ENCODE measurements at places on chromosomes 6 and 20. TPM values are rescaled to one million over a fixed set of nuclear protein-coding genes. Genes with fewer than 3 reads are reported as not detected.
A peak's percentile ranks its signal among the peaks of the same experiment; 100 is the strongest.

GRCh38 chr6:35919827-35920751 lies 809 bp downstream of the SRPK1 start:
- DNase-seq = peak; percentile 23

- no peak for DNase-seq
Measured at GRCh38 chr20:8117636-8118035, 14.4 kb upstream of the PLCB1 start.

- peak; percentile 53 for DNase-seq
Measured at GRCh38 chr6:43268355-43268700, 25.0 kb downstream of the TTBK1 start.

HMGN4 gene
- 29.4 TPM for total RNA-seq

DNA sequence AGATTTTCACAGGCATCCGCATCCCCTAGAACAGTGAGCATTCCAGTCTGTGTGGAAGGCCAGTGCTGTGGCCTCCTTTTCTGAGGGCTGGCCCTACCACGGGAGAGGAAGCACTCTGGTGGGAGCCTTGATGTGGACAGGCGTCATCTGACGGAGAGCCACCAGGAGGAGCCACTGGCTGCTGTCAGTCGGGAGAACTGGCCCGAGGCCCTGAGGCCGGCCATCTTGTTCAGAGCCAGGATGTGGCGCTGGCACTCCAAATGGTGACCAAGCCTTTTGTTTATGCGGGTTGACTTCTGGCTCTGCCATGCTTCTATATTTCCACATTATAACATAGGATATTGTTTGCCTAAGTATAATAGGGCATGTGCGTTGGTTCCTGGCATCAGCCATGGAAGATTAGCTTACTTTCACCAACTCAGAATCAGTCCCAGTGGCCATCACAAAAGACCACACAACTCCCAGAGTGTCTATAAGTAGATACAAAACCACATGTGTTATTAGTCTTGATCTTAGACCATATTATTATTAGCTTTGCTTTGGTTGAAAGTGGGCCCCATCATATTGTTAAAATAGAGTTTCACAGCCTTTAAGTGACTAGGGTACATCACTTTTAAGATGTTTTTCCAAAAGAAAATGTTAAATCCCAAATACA lies 273.9 kb upstream of the TAB2 start:
- no peak for DNase-seq

- DNase-seq = peak; percentile 63
Measured at GRCh38 chr6:131368198-131368911, 204.7 kb upstream of the ARG1 start.

DNA sequence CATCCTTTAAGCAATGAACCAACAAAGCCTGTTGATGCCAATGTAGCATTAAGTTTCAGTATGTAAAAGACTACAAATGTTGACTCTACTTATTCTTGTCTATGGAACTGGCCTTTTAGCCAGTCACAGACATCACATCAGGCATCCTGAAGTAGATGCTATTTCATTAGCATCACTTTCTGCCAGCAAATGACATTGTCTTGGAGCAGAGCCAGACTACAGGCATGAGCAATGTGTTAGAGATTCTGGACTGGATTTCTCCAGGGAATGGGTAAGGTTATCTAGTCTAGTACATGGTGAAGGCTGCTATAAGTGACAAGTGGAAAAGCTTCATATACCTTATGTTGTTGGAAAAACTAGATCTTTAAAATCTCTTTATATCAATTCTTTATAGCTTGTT lies 142.9 kb downstream of the ADGRB3 start:
- DNase-seq = peak; percentile 25

CAGE1 gene
- not detected for total RNA-seq

GRCh38 chr6:14092838-14093789 lies 24.5 kb upstream of the CD83 start:
- no peak for DNase-seq

DNA sequence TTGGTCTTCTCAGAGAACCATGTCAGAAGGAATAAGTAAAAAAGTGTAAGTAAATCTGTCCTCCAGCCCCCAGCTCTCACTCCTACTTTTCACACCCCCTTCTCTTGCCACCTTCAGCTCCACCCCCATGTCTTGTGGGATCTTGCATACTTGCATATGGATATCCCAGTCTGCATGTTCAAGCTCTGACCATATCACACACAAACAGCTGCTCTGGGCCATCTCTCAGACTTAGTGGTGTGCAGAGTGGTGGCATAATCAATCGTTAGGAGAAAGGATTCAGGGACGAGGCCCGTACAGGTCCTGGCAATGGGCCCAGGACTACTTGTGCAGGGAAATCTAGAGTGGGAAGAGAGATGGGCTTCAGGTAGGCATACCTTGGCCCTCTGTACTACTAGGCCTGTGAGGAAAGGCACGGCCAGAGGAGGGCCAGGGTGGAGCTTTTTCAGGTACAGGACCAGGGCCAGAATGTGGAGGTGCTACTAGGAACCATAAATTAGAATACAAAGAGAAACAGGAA lies 112.0 kb upstream of the SGK1 start:
- no peak for DNase-seq

DNA sequence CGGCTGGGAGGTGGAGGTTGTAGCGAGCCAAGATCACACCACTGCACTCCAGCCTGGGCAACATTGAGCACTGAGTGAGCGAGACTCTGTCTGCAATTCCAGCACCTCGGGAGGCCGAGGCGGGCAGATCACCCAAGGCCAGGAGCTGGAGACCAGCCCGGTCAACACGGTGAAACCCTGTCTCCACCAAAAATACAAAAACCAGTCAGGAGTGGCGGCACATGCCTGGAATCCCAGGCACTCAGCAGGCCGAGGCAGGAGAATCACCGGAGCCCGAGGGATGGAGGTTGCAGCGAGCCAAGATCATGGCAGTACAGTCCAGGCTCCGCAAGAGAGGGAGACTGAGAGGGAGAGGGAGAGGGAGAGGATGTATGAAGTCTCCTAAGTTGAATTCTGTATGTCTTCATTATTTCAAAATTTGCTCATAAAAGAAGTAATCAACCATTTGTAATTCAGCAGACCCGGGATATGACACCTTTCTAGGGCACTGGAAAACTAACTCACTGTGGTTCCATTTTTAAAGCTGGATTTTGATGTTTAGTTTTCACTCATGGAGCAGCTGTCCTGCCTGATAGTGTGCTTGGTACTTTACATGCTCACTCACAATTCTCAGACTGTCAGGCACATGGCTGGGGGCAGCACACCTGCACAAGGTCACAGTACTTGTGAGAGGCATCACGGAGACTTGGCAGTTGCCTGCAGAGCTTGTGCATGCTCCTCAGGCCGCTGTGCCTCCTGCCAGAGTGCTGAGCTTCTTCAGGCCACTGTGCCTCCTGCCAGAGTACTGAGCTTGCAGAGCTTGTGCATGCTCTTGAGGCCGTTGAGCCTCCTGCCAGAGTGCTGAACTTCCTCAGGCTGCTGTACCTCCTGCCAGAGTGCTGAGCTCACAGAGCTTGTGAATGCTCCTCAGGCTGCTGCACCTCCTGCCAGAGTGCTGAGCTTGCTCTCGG lies 106.2 kb downstream of the ERMARD start:
- DNase-seq = no peak

C6orf118 gene
- not detected for total RNA-seq

SLC4A11 gene
- 0.68 TPM for total RNA-seq

DNA sequence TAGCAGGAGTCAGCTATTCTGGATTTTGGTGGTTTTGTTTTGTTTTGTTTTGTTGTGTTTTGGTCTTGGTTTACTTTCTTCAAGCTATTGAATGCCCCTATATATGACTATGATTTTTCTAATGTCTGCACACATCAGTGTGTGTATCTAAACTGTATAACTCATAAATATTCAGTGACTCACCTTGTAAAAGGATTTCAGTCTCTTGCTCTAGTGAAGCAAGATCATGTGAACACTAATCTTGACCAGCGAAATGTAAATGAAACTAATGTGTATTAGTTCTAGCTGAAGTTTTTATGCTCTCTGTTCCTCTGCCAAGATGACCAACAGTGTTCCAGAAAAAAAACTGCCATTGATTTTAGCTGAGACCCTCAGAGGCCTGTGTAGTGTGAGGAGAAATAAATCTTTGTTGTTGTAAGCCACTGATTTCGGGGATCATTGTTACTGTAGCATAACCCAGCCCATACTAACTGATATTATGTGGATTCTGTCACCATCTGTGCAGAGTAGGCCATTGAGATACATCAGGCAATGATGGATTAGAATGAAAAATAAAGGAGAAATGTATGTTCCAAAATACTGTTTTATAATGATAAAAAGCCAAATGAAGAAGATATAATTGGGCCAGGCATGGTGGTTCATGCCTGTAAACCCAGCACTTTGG lies 11.5 kb upstream of the BTBD9 start:
- DNase-seq = no peak

SLC17A3 gene
- total RNA-seq = not detected

DNA sequence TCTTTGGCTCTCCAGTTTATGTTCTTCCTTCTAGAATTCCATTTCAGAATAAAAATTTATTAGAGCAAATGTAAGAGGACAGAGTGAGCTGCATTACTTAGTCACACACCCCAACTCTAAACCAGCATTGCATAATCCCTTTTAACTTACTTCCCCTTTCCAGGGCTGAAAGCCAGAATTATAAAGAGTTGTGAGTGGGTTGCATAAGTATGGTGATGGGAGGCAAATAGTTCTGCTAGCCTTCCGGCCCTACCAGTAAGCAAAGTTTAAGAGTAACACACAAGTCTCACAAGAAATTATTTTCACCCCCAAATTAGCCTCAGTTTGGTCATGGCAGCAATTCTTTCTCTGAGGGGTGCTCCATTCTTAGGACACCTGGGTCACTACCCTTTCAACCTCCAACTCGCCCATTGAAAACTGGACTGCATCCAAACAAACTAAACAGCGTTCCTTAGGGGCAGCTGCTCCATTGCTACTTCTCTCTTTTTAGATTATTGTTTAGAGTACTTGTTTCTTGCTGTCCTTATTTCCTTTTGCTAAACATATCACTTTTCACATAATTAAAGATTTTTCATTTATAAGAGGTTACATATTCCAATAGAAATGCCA lies 1.6 kb downstream of the KIAA0408 start:
- DNase-seq = no peak

- DNase-seq = peak; percentile 49
Measured at GRCh38 chr20:38255393-38255792, 5.1 kb downstream of the KIAA1755 start.

GRCh38 chr6:137217801-137218472 lies 1.2 kb downstream of the IFNGR1 start:
- DNase-seq = peak; percentile 39

LRFN2 gene
- total RNA-seq = not detected

DNA sequence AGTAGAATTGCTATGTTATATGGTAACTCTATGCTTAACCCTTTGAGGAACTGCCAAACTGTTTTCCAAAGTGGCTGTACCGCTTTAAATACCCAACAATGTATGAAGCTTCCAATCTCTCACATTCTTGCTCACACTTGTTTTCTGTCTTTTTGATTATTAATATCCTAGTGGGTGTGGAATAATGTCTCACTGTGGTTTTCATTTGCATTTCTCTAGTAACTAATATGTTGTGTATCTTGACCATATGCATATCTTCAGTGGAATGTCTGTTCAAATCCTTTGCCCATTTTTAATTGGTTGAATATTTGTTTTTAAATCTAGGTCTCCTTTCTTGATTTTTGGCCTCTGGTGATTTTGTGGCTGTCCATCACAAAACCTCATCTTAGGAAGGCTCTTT lies 177.8 kb upstream of the PLCB4 start:
- DNase-seq = no peak

DNA sequence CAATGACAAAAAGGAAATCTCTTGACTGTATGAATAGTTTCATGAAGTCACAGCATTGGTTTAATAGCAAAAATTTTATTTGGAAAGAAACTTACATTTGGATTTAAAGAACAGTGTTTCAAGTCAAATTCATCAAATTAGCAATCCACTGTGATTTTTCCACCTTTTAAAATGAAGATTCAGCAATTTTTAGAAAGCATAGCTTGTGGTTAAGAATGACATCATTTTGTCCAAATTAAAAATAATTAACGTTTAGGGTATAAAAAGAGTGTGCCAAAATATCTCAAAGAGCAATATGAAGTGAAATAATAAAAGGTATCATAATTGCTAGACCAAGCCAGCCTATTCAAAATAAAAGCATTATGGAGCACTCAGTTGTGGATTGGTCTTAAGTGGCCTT lies 114.6 kb downstream of the PAX1 start:
- no peak for DNase-seq

DNA sequence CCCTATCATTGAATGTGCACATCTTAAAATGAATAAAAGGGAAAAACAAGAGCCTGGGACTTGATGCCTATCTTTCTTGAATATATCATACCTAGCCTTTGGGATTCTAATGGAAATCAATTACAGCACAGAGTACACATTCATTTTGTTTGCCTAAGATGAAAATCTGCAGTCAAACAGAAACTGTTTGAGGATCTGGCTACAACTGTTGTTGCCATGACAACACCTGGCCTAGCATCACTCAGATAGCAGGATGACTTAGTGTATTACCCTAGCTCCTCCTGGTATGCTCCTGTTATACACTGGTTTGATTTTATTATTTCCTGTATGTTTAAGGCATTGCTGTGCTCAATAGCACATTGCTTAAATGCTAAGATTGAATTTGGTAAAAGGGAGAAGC lies 71.5 kb upstream of the LAMP5 start:
- no peak for DNase-seq

SLC17A9 gene
- 5.7 TPM for total RNA-seq

DNA sequence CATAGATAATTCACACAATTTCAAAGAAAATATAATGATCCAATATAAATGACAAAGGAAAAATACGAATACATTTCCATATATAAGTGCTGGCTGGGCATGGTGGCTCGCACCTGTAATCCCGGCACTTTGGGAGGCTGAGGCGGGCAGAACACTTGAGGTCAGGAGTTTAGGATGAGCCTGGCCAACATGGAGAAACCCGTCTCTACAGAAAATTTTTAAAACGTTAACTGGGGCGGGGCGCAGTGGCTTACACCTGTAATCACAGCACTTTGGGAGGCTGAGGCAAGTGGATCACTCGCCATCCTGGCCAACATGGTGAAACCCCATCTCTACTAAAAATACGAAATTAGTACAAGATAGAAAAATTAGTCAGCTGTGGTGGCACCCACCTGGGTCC lies 14.9 kb upstream of the MAPK13 start:
- no peak for DNase-seq

DNA sequence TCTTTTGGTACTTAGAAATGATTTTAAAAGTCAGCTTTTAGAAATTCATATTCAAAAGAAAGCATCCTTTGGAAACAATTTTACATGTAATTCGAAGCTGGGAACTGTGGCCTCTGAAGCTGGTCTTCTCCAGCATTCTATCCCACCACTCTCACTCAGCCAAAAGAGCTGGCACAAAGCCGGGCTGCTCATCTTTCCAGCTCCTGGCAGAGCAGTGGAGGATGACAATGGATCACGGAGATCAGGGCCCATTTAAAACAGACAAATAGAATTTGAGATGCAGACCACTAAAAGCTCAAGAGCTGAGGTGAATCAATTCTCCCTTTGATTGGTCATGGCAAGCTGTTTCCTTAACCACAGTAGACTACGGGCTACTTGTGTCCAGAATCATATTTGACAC lies 60.6 kb downstream of the OTOR start:
- DNase-seq = no peak

BMP5 gene
- total RNA-seq = 5.2 TPM
